Kidney (tissue), 22 donors: ENCODE measurements at places on chromosomes 4 and X. TPM values are rescaled to one million over a fixed set of nuclear protein-coding genes. Genes with fewer than 3 reads are reported as not detected.

TRPC3 gene
- polyA plus RNA-seq = 0.17 TPM

DKK2 gene
- 0.19 TPM for polyA plus RNA-seq

CXorf49 gene
- polyA plus RNA-seq = not detected

GPC3 gene
- 52.5 TPM for polyA plus RNA-seq

NSDHL gene
- polyA plus RNA-seq = 30.9 TPM

SPIN4 gene
- 0.77 TPM for polyA plus RNA-seq

PNMA6F gene
- polyA plus RNA-seq = not detected

MAPK10 gene
- 27.6 TPM for polyA plus RNA-seq

MAGEC1 gene
- not detected for polyA plus RNA-seq

TREX2 gene
- 0.67 TPM for polyA plus RNA-seq

GPM6B gene
- 6.3 TPM for polyA plus RNA-seq

CCDC110 gene
- polyA plus RNA-seq = 2.2 TPM

HAND2 gene
- not detected for polyA plus RNA-seq

BEX5 gene
- polyA plus RNA-seq = 42.4 TPM

AADAT gene
- polyA plus RNA-seq = 4.6 TPM

KDM5C gene
- 14.9 TPM for polyA plus RNA-seq

GYG2 gene
- polyA plus RNA-seq = 2.9 TPM

GPR50 gene
- not detected for polyA plus RNA-seq

DSPP gene
- not detected for polyA plus RNA-seq

LRCH2 gene
- 0.86 TPM for polyA plus RNA-seq

ETFDH gene
- 58.3 TPM for polyA plus RNA-seq

CCNB3 gene
- polyA plus RNA-seq = 0.41 TPM

F9 gene
- polyA plus RNA-seq = not detected

CDS1 gene
- polyA plus RNA-seq = 13.5 TPM

NMU gene
- polyA plus RNA-seq = 0.54 TPM

DOK7 gene
- polyA plus RNA-seq = 1.2 TPM

ADGRG2 gene
- polyA plus RNA-seq = not detected

TSPAN7 gene
- polyA plus RNA-seq = 98.3 TPM

TTC29 gene
- polyA plus RNA-seq = 0.82 TPM

RASSF6 gene
- 4.7 TPM for polyA plus RNA-seq

TECRL gene
- not detected for polyA plus RNA-seq

SRPX gene
- polyA plus RNA-seq = 6.1 TPM

ETDB gene
- polyA plus RNA-seq = not detected

ASB12 gene
- 0.62 TPM for polyA plus RNA-seq

CT45A5 gene
- polyA plus RNA-seq = not detected

ARMCX5 gene
- polyA plus RNA-seq = 8.3 TPM

MAP9 gene
- polyA plus RNA-seq = 6.2 TPM

NIPAL1 gene
- polyA plus RNA-seq = 1.4 TPM

MAGEE2 gene
- 0.34 TPM for polyA plus RNA-seq

RBMX2 gene
- polyA plus RNA-seq = 24.0 TPM

ZCCHC18 gene
- polyA plus RNA-seq = 3.3 TPM

SLC10A6 gene
- polyA plus RNA-seq = not detected

UGT2B15 gene
- not detected for polyA plus RNA-seq

GRIA2 gene
- polyA plus RNA-seq = 0.80 TPM

XAGE1A gene
- not detected for polyA plus RNA-seq

REPS2 gene
- 19.6 TPM for polyA plus RNA-seq

GPR143 gene
- polyA plus RNA-seq = 8.7 TPM

CLDN22 gene
- 0.39 TPM for polyA plus RNA-seq

LANCL3 gene
- 0.30 TPM for polyA plus RNA-seq

PIN4 gene
- 50.9 TPM for polyA plus RNA-seq

ZFP92 gene
- 0.47 TPM for polyA plus RNA-seq

DAPP1 gene
- polyA plus RNA-seq = 0.34 TPM

HS6ST2 gene
- polyA plus RNA-seq = 11.9 TPM

FGG gene
- polyA plus RNA-seq = 1.8 TPM

FHDC1 gene
- 1.5 TPM for polyA plus RNA-seq

MGARP gene
- polyA plus RNA-seq = 4.3 TPM
